ENCODE measurements at places on chromosomes 7 and 10.

DNA sequence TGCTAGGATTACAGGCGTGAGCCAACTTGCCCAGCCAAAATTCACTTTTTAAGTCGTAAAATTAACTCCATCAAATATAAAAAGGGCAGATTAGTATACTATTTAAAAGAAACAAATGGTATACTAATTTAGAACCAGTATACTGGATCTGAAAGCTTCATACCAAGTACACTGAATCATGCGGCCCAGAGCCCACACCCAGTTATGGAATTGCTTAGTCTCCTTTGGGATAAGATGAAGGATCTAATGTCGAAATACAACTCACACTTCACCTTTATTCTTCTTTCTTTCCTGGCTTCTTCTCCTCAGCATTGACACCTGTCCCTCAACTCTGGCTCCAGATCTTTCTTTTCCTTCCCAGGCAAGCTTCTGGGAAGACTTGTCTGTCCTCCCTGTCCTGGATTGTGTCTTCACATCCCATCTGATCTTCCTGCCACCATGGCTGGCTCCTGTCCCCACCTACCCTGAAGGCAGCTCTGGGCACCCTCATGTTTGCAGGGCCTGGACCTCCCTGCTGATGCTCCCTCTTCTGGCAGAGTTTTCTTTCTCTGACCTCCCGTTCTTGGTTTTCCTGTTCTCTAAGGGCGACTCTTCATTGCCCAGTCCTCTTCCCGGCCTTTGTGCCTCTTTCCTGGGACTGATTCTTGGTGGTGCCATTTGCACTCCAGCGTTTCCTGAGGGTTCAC is 57.8 kb upstream of the CTBP2 start:
- DNase-seq, result no peak

- no peak for DNase-seq
Measured at GRCh38 chr10:89679986-89680385, 21.4 kb upstream of the KIF20B start.

GRCh38 chr10:43226851-43227845 is 39.7 kb downstream of the RASGEF1A start:
- peak; percentile 71 for DNase-seq

DNA sequence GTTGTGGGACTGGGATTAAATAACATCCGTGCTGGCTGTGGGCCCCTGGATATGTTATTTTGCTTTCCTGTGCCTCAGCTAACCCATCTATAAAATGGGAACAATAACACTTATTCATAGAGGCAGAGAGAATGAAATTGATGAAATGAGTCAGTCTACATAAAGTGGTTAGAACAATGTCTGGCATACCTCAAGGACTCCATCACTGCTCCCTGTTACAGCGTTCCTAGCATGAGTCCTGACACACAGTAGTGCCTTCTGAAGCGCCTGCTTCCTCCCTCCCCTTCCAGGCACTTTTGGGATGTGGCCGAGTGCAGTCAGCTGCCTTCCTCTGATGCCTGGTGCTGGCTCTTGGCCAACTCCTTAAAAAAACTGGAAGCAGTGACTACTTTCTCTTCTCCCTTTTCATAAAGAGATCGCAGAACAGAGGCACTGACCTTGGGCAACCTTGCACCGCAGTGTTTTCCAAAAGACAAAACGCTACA is 108.4 kb upstream of the ZMIZ1 start:
- DNase-seq, result no peak

GRCh38 chr10:21943633-21944265 is 59.8 kb downstream of the DNAJC1 start:
- no peak for DNase-seq

Measured in mesenteric fat pad (tissue), 1 donor.